Stromal cell of bone marrow (primary cell): ENCODE measurements at places on chromosomes 7 and 10.
A peak's percentile ranks its signal among the peaks of the same experiment; 100 is the strongest.

DNA sequence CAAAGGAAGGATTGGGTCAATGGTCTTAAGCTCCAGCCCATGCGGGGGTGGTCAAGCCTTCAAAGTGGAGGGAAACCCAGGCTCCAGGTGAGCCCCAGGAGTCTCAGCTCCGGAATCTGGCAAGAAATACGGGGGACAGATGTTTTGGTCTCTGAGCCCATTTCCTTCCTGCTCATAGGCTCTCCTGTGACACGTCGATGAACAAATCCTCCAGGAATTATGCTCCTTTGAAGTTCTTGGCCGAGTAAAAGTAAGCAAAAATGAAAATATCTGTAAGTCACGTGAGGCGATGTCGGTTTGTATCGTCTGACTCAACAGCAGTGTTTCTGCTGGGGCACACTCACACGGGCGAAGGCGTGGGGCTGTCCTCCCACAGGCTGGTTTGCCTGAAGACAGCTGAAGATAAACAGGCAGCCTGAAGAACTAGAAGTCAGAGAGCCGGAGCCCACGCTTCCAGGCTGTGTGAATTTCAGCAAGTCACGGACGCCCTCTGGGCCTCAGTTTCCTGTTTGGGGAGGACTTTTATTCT lies 52.6 kb upstream of the SMNDC1 start:
- peak; percentile 64 for DNase-seq

DNA sequence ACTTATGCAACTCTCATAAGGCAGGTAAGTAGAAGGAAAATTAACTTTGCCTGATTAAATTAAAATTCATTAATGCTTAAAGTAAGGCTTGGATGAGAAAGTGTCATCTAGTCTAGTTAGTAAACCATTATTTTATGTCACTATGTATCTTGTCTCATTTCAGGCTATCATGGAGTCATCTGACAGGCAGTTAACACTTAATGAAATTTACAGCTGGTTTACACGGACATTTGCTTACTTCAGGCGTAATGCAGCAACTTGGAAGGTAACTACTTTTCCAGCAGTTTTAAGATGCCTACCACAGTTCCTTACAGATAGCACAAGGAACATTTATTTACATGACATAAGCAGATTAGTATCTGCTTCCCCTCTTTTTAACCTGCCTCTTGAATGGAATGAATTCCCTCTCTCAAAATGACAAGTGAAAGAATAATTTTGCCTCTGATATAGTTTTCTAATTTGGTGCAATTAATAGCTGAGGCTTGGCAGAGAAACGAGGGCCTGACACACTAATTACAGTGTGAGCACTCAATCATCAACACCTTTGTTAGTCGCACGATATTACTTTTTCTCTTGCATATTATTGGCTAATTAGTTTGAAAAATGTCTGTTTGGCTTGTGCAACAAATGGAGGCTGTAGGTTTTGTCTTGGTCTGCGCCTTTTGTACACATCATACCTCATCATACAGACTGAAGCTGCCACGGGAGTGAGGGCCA lies 245.0 kb downstream of the FOXP2 start:
- no peak for DNase-seq

DNA sequence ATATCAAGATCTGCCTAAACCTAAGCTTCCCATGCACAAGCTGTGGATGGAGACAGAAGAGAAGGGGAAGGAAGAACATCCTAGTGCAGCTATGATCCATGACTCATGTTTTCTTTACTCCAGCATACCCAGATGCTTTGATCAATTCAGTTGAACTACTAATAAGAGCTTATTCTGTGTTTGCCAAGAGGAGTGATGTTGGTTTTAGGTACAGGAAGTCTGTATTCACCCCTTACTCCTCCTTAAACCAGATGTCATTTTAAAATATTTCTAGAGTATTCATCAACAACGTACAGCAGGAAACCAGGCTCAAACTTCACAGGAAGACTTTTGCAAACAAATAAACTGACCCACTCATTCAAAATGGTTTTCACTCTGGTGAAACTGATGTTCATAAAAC lies 29.2 kb downstream of the PANK1 start:
- no peak for DNase-seq

GRCh38 chr7:115293628-115294240 lies 371.8 kb downstream of the MDFIC start:
- no peak for DNase-seq

- DNase-seq, result no peak
Observed at GRCh38 chr7:137881607-137882260, 35.0 kb upstream of the DGKI start.

- DNase-seq, result no peak
Observed at GRCh38 chr7:134280508-134280907, 36.2 kb downstream of the SLC35B4 start.

DNA sequence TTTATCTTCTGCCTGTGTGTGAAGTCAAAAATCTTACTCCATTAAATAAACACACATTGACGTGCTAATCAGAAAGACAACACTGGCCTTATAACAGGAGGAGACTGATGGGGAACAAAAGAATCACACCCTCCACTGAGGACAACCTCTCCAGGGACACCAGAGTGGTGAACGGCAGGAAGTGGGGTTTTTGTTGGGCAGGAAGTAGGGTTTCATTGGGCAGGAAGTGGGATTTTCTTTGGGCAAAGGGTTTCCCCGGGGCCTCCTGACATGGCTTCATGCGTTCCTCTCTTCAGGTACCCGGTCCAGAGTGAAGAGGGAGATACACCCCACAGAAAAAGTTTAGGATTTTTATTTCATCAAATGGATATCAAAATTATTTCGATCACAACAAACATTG lies 30.6 kb downstream of the ADARB2 start:
- DNase-seq, result no peak

GRCh38 chr7:1872191-1873069 lies 202.4 kb downstream of the ELFN1 start:
- DNase-seq, result no peak

DNA sequence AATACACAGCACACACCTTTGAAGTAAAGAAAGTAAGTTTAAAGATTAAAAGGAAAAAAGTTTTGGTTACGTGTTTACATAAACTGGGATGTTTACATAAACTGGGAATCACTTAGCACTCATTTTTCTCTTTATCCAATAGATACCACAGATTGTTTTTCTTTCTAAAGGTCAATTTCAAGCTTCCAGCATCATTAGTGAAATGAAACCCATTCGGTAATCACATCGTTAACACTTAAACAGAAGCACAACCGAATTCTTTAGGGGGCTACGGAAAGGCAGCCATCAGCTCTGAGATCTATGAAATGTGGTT lies 1.1 kb downstream of the ODAD2 start:
- no peak for DNase-seq

- no peak for DNase-seq
Observed at GRCh38 chr7:108307194-108307593, 149.0 kb downstream of the NRCAM start.

DNA sequence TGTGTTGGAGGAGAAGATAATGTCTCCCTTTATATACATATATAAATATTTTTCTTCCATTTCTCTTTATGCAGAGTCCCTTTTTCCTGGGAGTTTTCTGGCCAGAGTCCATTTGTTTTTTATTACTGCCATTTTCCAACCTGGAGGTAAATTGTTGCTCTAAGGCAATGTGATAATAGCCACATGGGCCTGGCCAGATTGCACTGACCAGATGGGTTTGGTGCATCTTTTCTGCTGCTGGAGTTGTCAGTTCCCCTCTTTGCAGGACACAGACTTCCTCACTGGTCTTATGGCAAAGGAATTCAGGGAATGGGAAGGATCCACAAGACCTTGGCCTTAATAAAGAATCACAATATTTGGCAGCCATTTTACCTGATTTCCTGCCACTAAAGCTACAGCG lies 254.9 kb downstream of the SORCS3 start:
- DNase-seq, result no peak

DNA sequence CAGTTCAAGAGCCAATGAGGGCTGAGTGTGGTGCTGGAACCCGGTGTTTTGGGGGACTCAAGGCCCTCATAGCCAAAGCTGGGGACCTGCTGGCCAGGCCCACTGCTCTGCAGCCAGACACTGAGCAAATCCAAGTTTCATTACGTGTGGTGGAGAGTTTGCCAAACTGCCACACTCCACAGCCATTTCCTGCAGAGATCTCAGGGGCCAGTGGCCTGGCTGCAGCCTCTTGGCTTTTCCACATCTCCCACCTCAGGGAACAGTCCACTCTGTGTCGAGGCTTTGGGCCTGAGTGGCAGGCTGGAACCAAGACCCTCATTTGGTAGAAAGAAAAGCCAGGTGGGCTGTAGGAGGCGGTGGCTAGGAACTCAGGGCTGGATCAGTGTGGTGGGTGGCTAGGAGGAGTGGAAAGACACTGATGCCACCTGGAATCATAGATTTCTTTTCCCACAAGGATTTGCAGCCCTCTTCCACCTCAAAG lies 3.2 kb downstream of the HOXA11 start:
- no peak for DNase-seq

- DNase-seq, result no peak
Observed at GRCh38 chr7:141097430-141097829, 23.6 kb downstream of the TMEM178B start.

GRCh38 chr10:100864978-100865377 lies 47.8 kb upstream of the SLF2 start:
- DNase-seq, result no peak

DNA sequence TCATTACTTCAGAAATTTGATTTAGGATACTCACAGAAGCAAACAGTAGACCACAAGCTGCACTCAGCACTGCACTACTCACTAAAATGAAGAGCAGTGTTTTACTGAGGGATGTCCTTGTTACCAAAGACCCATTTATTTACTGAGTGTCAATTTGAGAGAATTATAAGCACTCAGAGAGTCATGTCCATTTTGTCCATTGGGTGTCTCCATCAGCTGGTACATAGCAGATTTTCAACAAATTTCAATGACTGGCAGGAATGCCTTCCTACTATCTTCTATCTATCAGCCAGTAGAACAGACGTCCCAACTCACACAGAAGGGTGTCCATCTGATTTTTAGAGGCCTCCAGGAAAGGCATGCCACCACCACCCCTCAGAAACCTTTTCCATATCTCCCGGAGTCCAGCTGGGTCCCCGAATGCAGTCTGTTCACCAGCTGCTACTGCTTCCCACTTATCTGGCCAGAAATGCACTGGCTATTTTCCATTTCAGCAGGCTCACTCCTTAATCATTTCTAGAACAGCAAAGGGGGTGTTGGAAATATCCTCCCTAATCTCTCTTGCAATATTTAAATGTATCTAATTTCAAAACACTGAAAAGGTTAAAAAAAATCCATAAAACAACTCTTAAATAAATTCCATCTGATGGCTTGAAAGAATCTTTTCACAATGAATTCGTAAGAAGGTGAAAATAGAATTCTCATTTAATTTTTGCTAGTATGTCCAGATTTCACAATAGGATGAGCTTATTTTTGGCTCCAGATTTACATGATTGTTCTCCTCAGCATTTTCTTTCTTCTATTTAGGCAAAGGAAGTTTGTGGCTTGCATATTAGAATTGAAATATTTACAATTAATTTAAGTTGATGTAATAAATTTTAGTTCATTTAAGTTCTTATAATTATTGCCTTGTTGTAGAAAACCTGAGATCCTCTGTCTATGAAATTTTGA lies 1164.0 kb upstream of the CELF2 start:
- no peak for DNase-seq

DNA sequence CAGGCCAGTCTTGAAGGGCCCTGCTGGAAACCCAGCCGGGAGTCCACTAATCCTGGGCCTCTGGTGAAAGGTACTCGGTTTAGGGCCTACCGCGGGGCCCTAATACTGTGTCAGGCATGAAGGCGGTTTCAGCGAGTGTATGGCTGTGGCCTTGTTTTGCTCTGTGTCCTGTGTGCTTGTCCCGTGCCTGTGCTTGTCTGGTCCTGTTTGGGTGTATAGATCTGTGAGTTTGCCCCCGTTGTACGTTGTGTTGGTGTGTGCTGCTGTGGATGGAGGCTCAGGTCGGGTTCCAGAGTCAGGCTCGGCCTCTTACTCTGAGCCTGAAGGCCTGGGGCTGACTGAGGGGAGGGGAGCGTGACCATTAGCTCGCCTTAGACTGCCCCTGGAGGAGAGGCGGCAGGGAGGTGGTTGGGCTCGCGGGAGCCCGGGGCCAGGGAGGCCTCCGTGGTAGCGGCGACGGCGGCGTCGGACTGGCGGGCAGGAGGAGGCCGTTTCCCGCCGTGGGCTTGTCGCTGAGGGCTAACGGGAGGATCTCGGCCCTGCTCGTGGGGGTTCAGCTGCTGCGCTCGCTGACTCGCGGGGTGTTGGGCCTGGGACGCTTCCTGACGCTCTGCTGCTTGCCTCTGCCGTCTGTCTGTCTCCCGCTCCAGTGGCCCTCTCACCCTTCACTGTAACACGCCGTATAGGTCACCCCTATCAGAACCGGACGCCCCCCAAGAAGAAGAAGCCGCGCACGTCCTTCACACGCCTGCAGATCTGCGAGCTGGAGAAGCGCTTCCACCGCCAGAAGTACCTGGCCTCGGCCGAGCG lies 2.6 kb downstream of the TLX1 start:
- no peak for DNase-seq

DNA sequence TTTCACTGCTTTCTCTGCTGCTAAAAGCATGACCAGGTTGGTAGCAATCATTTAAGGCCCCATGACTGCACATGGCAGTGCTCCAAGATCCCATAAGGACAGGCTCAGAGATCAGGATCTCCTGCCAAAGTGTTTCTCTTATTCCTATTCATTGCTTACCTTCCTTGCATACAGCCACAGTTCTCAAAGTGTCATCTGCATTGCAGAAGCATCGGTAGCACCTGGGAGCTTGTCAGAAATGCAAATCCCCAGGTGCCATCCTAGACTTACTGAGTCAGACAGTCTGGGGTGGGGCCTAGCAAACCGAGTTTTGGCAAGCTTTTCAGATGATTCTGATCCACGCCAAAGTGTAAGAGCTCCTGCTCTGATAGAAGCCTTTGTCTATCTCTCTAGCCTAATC lies 489.0 kb upstream of the AUTS2 start:
- no peak for DNase-seq

DNA sequence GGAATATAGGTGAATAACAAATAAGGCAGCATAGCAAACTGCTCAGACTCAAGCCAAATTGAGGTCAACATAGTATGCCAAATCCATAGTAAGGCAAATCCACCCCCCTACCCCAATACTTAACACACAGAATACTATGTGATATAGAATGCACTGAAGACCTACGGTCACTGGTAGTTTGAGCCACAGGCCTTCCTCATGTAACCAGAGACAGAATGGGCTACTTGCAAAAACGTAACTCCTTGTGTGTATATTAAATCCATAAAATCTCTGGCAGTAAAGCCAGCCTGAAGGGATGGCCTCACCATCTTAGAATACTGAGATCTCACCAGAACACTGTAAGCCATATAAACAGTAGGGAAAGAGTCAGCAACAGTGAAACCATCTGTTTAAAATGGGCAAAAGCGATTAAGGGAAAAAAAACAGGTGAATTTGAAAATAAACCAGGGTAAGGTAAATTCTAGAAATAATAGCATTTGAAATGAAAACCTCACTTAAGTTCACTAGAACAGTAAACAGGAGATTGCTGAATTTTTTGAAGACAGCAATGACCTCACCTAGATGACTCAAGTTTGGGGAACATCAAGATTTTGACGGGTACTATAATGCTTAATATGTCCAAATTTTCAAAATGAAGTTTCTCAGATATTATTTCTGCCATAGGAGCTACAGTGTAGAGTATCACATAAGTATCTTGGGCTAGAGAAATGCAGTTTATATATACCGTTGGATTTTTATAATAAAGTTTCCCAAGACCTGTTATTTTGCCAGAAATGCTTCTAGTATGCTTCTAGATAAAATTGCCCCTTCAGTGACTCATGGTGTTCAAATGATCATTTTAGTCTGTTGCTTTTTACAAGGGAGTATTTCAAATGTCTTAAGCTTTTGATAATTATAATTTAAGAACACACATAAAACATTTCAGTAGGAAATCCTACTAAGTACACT lies 13.9 kb downstream of the HNRNPA2B1 start:
- DNase-seq, result no peak
